T-helper 17 cell (primary cell): ENCODE measurements at places on chromosomes 1 and 21.

DNA sequence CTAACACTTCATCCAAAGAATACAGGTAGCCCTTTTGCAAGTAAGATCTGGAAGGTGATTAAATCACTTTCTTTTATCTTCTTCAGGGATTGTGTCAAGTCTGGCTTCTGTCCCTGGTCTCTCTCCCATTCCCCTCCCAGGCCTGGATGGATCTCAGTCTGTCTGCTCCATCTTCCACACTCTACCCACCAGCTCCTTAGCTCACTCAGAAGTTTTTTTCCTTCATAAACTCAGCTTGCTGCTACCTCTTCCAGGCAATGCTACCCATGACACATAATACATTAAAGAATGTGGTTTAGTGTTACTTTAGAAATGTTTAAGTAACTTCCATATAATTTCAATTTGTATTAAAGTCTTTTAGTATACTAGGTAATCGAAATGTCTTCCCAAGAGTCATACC is 133.1 kb downstream of the AKT3 start:
- DNase-seq = no peak

DNA sequence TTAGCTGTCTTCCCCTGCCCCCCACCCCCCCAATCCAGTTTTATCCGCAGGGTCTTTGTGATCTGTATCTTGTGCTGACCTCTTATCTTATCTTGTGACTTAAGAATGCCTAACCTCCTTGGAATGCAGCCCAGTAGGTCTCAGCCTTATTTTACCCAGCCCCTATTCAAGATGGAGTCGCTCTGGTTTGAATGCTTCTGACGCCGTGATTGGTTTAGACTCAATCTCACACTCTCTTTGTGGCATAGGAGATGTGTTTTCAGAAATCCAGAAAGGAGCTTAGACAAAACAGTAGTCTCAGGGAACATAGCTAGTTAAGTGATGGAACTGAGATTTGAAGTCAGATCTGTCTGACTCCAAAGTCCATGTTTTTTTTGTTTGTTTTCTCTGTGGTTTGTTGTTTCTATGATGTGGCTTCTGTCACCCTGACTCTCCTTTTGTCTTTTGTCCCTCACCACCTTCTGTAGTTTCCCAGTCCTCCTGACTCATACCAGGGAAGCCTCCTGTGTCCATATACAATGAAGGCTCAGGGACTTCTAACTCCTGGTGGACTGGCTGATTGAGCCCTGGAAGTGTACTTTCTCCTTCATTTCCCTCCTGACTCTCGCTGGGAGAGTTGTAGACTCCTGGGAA is 18.1 kb upstream of the USP24 start:
- DNase-seq = no peak

- DNase-seq = no peak
Observed at GRCh38 chr1:111221276-111221632, 6.3 kb upstream of the CHI3L2 start.

DNA sequence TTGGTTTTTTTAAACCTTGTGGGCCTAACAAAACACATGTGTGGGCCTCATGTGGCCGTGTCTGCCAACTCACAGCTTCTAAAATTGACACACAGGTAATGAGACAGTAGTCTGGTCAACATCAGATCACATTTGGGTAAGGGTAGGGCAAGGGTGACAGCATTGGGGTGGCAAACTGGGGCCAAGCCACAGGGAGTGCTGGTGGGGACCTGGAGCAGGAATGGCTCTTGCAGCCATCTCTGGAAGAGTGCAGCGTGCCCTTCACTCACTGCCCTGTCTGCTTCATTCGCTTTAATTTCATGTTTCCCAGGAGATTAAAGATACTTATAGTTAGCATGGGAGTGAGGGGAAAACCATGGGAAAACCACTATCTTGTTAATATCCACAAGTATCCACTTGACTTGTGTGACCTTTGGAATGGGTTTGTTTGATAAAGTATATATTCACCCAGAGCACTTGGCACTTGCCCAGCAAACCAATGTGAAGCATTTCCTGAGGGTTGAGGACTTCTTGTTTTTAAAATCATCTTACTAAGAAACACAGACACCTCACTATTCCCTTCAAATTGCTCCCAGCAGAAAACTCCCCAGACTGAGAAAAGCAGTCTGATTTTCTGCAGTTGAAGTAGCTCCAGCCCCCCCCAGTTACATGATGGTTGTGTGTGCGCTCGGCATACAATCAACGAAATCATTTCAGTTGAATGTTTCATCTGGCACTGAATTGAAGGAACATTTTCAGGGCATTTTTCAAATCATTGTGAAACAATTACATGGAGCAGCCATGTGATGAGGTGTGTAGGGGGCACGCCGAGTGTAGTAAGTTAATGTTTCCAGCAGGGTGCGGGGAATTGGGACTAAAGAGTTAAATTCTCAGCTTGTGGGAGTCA is 175.7 kb downstream of the VPS13D start:
- DNase-seq = no peak

GRCh38 chr1:183259924-183260323 is 73.9 kb downstream of the LAMC2 start:
- no peak for DNase-seq

DNA sequence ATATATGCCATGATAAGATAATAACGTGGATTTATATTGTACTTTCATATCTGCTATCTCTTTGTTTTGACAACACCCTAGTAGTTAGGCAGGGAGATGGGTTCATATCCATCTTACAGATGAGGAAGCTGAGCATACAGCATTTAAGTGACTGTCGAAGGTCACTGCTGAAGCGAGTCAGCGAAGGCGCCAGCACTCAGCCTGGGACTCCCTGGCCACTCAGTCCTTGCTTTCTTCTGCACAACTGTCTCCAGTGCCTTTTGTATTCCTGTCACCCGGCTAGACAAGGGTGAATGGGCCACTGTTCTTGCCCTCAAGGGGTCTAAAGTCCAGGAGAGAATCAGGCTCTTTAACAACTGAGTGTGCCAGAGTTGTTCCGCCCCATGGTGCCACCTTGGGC is 3.1 kb downstream of the ARHGEF10L start:
- no peak for DNase-seq

- DNase-seq = no peak
Observed at GRCh38 chr1:220906561-220907334, 27.5 kb downstream of the HLX start.

GRCh38 chr1:156640842-156641706 is 843 bp upstream of the BCAN start:
- DNase-seq = no peak

- DNase-seq = no peak
Observed at GRCh38 chr1:3675436-3675835, 23.1 kb downstream of the TP73 start.

DNA sequence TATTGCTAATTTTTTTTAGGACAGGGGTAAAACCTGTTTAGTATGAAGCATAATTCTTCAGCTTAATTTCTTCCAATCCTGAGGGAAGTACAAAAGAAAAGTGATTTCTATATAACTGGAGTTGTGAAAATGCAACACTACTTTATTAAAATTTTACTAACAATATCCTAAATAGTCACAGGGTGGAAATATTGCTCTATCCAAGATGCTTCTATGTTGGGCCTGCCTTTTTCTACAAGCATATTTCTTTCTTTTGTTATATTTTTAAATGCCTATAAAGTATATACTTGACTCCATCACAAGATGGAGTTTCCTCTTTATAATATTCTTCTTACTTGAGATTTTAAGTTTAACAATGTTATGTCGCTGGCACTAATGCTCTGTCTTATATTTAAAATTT is 37.9 kb downstream of the DTL start:
- DNase-seq = no peak

DNA sequence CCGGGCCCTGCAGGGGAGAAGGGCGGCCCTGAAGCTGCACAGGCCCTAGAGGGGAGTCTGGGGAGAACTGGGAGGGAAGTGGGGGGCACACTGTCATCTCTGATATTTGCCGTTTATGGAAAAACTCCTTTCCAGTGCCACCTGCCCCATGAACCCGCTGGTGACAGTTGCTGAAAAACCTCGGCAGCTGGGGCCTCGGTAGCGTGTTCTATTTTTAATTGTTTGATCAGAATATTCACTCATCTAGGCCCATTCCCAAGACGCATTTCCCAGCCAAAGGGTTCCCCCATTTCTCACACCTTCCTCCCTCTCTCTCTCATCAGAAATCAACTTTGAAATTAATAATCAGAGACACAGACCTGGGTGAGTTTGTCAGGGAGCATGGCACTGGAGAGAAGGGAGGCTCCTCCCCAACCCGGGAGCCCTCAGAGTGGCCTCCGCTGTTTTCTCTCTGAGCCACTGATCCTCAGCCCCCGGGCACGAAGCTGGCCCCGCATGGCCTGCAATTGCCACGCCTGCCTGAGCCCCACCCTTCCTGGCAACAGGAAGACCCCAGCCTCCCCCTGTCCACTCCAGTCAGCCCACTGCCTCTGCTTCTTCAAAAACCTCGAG is 111.1 kb downstream of the CASZ1 start:
- no peak for DNase-seq

DNA sequence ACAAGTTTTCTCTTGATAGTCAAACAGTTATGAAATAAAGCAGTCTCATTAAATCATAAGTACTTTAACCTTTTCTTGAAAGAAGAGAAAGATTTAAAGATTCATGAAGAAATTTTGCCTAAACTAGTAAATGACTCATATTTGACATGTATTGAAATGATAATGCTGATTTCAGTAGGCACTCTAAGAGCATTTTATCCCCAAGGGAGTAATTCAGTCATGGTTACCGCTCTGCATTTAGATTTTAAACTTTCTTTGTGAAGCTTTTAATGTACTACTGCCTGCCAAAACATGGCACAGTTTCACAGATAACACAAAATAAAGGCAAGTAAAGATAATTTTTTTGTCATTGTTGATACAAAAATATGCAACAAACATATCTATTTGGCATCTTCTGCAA is 6.8 kb downstream of the USH2A start:
- no peak for DNase-seq

- no peak for DNase-seq
Observed at GRCh38 chr1:4963251-4963650, 308.8 kb downstream of the AJAP1 start.

DNA sequence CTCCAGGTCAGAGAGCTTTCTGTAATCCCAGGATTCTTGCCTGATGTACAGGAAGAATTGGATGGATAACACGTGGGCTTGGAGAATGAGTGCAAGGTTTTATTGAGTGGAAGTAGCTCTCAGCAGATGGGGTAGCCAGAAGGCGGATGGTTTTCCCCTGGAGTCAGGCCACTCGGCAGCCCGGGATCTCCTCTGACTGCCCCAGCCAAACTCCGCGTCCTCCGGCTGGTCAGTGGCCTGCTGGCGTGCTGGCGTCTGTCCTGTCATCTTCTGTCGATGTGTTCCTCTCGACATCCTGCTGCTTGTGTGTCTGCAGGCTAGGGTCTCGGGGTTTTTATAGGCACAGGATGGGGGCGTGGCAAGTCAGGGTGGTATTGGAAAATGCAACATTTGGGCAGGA is 27.4 kb upstream of the GJA9 start:
- DNase-seq = no peak

DNA sequence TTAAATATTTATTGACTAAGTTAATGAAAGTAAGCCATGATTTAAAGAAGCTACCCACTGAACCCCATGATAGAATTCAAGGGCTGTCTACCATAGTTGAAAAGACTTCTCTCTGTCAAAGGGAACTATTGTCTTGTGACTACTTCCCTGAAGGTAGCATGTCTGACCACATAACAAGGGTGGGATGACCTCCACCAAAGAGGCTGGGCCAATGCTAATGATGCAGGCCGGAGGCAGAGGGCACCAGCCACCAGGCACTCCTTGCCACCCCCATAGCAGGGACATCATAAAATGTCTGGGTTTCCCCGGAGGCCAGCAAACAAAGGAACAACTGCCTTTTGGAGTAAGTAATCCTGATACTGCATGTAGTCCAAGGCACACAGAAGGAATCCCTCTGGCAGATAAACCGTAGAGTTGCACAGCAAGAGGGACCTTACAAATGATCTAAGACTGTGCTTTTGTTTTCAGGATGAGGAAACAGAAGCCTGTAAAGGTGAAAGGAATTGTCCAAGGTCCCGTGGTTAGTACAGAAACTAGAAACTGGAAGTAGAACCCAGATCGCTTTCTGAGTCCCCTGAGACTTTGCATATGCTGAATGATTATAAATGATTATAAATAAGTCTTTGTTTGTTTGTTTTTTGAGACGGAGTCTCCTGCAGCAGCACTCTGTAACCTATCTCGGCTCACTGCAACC is 33.5 kb upstream of the ITPKB start:
- no peak for DNase-seq

GRCh38 chr1:31000301-31000700 is 65.2 kb downstream of the PUM1 start:
- DNase-seq = no peak

GRCh38 chr21:33441489-33442477 is 38.0 kb downstream of the TMEM50B start:
- DNase-seq = no peak

GRCh38 chr1:156461781-156462647 is 38.6 kb downstream of the MEF2D start:
- no peak for DNase-seq

GRCh38 chr1:201456499-201457309 is 12.3 kb downstream of the PHLDA3 start:
- no peak for DNase-seq

DNA sequence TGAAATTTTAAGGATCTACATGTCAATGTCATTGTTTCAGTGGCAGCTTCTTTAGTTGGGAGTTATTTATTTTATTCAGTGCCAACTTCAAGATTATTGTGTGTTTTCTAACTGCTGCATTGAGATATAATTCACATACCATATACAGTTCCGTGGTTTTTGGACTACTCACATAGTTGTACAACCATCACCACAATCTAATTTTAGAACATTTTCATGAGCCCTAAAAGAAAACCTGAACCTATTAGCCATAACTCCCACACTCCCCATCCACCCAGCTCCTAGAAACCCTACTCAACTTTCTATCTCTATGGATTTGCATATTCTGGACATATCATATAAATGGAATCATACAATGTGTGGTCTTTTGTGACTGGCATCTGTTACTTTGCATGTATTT is 220.0 kb downstream of the LRRC40 start:
- no peak for DNase-seq

- DNase-seq = no peak
Observed at GRCh38 chr21:46127239-46128105, 27.9 kb downstream of the FTCD start.

DNA sequence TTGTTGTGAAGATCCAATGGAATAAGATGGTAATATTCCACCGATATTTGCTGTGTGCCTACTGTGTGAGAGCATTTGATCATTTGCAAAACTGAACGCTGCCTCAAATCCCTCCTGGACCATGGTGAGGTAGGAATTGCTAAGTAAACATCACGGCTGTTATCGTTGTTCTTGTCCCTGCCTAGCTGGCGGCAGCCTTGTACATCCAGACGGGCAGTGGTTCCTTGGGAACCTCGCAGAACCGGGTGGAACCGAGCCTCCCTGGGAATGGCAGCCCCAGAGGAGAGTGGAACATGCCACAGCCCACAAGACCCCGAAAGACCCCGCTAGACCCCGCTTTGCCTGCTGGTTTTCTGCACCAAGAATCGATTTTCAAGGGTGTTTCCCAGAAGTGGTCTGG is 60.9 kb downstream of the TAS1R2 start:
- DNase-seq = no peak
